ENCODE measurements at places on chromosomes 1 and 21. TPM values are rescaled to one million over a fixed set of nuclear protein-coding genes. Genes with fewer than 3 reads are reported as not detected.

C8B gene
- not detected for total RNA-seq

KIAA0040 gene
- total RNA-seq = 37.0 TPM

GRCh38 chr1:6477039-6477820, 11.3 kb upstream of the TNFRSF25 start:
- DNase-seq = no peak

- DNase-seq = no peak
Measured at GRCh38 chr21:23522751-23523150, 2084.5 kb downstream of the MRPL39 start.

DNA sequence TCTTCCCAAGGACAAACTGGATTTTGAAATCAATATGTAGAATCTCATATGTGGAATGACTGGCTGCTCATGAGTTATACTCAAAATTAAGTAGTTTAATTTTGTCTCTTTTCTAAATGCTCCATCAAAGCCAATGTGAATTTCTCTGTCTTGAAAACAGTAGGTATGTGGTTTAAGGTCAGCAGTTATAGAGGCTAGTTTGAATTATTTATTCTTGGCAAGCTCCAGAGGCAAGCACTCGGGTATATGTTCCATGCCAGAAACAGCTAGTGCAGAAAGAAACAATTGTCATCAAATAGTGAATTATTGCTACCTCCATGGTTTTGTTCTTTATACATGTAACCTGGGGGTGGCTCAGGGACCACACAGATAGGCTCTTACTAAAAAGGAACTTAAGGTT, 63.5 kb downstream of the LRIG2 start:
- no peak for DNase-seq
